Heart left ventricle (tissue), 16 donors: ENCODE measurements at places on chromosomes 7 and 10.

DNA sequence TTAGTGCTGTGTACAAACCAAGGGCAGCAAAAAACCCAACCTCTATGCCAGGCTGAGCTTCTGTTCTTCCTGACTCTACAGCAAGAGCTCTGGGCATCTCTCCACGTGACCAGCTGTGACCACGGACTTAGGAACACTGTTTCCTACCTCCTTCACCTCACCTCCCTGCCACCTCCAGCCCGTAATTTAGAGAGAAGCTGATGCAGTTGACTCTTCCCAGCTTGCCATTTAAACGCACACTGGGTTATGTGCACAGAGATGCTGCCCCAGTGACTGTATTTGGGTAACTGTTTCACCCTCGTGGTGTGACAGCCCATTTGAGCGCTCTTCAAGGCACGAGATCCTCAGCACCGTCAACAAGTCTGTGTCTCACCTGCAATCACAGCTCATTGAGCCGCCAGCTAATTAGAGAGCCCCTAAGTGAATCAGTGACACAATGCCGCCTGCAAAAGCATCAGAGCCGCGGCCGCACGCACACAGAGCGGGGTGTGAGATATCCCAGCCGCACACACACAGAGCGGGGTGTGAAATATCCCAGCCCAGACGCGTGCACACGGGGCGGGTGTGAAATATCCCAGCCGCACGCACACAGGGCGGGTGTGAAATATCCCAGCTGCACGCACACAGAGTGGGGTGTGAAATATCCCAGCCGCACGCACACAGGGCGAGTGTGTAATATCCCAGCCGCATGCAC lies 319.7 kb downstream of the PTPRN2 start:
- no peak for DNase-seq

GRCh38 chr10:24440817-24441797 lies 232.2 kb downstream of the KIAA1217 start:
- DNase-seq, result no peak

DNA sequence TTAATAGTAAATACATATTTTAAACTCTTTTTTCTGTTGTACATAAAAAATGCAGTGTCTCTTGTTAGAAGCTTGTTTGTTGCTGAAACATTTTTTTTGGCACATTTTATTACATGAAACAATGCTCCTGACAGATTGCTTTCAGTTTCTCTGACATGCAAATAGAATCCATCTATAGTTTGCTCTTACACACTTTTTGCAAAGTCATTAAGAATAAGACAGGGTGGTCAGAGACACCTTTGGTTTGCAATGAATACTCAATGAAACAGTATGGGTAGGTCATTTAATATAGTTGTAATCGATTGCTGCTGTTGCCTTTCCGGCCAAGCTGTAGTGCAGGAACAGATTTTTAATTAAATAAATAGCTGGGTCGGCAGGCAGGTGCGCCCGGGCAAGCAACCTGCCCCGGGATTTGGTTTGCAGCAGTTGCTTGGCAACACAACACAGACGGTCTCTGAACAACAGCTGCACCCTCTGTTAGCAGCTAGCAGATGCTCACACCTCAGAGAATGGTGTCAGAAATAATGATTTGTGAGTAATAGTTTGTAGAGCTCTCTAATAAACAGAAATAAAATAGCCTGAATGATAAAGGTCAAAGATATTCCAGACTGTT lies 115.7 kb upstream of the CACNA2D1 start:
- DNase-seq, result no peak

DNA sequence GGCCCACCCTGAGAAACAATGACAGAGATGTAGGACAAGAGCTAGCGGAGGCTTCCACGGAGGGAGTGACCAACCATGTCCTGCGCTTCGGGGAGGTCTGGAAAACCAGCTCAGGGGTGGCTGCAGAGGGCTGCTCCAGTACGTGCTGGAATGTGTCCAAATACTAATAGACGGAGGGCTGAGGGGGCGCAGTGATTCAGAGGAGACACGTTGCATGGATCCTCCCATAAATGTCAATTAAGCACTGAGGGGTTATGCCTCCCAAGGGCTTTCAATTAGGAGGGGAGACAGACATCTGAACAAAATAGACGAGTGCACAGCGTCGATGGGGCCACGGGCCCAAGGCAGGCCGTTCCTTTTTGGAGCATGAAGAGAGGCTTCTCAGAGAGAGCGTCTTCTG lies 51.0 kb upstream of the NPS start:
- DNase-seq, result no peak

DNA sequence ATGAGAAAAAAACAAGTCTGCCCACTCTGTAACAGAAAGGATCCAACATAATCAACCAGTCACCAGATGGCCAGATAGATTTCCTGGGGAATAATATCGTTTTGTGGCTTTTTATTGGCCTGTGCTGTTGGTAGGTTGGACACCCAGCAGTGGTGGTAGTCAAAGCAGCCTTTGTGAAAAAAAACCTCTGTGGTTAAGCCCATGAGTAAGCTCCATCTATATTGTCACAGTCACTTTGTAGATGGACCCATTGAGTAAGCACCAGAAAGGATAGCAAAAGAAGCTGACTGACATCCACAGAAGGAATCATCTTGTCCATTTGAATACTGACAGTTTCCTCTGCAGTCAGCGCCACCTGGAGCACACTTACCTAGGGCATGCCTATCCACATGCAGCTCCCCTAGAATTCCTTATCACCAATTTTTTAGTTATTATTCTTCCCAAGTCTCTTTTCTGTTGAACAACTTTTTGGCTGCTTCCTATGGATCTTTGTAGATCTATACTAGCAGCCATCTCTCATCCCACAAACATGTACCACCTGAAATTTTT lies 96.9 kb downstream of the IQUB start:
- DNase-seq, result no peak

DNA sequence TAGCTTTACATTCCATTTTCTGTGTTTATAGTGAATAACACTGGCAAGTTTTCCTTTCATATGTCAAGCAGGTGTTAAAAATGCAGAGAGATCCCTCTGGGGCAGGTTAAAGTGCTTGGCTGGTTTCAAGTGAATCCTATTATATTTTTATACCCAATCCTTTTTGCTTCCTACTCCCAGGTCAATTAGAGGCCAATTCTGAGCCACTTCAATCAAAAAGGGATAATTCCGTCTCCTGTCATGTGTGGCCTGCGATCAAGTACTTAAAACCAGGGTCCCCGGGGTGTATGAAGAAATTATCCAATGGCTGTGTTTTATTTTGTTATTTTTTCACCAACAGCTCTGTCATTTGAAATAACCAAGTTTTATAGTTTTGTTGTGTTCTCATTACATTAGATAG lies 313.2 kb downstream of the PRPF18 start:
- DNase-seq, result no peak

DNA sequence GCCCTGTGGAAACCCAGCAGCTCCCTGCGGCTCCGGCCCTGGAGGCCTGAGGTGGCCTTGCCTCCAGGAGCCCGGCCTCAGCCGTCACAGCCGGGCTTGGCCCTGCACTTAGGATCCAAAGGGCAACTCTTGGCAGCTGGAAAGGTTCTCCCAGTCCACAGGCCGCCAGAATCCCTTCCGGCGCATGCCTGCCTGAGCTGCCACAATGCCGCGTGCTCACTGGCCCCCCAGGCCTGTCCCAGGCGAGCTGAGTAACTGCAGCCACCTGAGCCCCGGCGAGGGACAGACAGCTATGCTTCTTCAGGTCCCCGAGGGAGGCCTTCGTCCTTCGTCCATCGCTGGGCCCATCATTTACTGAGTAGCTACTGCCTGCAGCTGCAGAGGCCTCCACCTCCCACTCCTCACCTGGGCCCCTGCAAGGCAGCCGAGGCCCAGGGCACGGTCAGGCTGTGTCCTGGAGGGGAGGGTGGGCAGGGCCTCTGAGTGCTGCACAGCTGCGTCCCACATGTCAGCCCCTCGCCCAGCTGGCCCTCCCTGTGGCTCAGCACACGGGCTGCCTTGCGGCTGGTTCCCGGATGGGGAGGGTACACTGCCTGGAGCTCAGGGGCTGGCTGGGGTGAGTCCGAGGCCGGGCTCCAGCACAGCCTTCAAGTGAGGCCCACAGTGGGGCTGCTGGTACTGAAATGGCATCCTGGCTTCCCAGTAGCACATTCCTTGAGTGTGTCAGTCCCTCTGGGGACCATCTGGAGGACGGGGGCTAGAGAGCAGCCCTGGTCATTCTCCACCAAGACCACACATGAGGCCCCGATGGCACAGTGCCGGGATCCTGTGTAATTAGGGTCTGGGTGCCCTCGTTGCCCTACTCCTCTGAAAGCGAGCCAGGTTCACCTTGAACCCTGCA lies 172.5 kb downstream of the ELFN1 start:
- peak; percentile 28 for DNase-seq

DNA sequence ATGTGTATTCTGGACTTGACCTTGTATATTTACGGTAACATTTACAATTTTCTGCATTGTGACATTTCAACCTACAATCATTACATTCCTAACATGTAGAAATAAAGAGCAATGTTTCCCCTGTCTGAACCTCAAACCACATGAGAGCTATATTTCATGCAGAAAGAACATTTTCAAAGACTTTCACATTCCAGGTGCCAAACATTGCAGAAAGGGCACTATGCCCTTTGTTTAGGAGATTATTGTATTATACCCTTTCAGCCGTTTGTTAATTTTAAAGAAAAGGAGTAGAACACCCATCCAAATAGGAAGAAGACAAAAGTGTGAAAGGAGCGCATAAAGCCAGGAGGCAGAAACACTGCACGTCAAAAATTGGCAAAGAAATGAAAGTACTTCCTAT lies 260.4 kb downstream of the RELN start:
- DNase-seq, result no peak

DNA sequence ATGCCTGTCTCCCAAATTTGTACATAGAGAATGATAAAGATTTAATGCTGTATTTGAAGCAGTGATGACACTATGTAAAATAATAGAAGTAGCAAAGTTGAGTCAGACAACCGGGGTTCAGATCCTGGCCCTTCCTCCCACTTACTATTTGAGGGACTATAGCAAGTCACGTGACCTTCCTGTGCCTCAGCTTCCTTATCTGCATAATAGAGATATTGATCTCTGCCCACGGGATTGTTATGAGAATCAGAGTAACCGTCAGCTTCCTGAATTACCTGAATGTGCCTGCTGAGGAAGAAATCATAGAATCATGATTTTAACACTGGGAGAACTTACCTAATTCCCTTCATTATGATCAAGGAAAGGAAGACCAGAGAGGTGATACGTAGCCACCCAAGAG lies 26.9 kb downstream of the CASP7 start:
- no peak for DNase-seq

DNA sequence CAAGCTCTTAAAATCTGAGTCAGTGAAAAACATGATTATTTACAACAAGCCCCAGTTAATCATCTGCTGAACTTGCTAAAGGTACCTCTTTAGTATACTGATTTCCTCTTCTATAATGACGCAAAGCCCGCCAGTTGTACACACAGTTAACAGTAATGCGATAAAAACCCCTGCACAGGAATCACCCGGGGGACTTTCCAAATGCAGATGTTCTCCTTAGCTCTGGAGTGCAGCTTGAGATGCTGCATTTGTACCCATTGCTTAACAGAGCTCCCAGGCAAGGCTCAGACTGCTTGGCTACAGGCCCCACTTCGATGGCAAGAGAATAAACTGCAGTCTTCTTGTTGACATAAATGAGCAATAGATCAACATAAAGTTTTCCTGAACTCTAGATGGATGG lies 279.6 kb upstream of the HGF start:
- no peak for DNase-seq

DNA sequence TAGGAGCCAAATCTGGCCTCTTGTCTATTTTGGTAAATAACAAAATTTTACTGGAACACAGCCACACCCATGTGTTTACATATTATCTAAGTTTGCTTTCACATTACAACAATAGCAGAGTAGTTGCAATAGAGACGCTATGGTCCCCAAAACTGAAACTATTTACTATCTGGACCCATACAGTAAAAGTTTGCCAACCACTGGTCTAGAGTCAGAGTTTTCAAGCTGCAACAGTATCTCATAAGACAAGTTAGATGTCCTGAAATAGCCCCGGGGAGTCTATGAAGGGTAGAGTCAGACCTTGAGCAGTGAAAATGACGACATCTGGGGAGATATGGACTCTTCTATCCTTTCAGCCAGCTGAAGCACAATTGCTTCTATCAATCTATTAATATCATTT lies 74.2 kb downstream of the CTNNA3 start:
- DNase-seq, result no peak

DNA sequence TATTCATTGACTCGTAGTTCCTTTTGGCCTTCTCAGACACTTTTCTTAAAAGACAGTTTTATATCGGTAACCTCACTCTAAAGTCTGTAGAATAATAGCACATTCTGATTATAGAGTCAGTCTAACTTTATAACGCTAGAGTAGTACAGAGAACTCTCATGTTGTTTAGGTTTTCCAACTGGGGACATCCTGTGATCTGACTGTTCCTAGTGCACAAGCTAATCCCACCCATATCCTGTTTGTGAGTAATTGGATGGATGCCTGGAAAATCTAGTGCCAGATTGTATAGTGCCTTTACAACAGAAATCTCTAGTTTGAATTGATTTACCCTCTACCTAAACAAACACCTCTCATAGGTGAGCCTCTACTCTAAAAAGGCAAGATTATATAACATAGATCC lies 107.4 kb downstream of the ZEB1 start:
- no peak for DNase-seq

- DNase-seq, result no peak
Measured at GRCh38 chr7:17320102-17320497, 21.6 kb downstream of the AHR start.

DNA sequence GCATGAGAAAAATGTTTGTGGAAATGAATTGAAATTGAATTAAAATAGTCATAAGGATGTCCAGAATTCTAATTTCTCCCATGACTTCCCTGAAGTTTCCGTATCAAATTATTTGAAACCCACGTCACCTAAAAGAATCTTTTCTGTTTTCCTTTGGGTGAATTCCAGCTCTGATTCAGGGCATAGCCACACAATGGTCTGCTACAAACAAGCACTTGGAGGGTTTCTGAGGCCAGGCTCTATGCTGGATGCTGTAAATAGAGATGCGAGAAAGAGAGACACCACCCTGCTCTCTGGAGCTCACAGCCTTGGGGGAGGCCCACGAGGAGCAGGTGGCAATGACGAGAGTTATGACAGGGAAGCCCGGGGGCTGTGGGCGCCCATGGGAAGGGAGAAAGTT lies 33.6 kb downstream of the GHRHR start:
- DNase-seq, result no peak

GRCh38 chr10:49435225-49435624 lies 39.3 kb upstream of the DRGX start:
- DNase-seq, result no peak
